ENCODE measurements at places on chromosomes 3 and 15.

- no peak for DNase-seq
Observed at GRCh38 chr15:67021455-67021854, 43.9 kb upstream of the SMAD3 start.

GRCh38 chr3:36166477-36166876 is 213.8 kb upstream of the STAC start:
- DNase-seq = no peak

- no peak for DNase-seq
Observed at GRCh38 chr15:70067681-70068080, 30.0 kb downstream of the TLE3 start.

DNA sequence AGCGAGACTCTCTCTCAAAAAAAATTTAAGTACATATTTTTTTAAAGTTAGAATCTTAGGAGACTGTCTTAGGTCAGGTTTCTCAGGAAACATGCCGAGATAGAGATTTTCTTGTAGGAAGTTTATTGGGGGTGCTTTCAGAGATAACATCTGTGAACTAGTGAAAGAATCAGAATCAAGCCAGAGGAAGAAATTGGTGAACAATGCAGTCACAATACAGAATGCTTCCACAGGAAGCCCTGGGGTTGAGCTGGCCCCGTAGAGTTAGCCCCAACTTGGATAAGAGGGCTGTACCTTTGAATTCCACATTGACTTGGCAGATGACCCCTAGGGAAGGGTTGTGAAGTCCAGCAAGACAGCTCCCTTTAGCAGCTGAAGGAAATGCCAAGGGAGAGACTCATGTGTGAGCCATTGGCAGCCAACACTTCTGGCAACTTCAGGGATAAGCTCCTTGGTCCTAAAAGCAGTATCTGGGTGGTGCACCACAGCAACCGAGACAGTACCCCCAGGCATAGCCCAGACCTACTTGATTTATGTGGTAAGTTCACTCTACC is 7.1 kb upstream of the PLCB2 start:
- no peak for DNase-seq

GRCh38 chr3:113607219-113607596 is 74.9 kb downstream of the SIDT1 start:
- no peak for DNase-seq

DNA sequence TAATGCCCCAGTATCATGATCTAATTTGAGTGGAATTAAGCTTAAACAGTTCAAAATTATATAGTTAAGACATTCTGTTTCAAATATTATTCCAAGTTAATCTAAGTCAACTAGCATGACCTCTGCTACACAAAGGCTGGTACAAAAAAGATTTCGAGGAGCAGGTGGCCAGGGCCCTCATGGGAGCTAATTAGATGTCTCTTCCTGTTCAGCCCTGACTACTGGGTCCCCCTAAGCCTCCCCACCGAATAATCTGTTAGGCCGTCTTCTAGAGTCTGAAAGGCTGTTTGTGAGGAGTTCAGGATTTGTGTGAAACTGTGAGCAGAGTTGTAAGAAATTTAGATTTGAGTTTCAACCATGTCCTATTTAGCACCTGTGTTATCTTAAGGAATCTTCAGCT is 75.4 kb downstream of the PPM1L start:
- no peak for DNase-seq

DNA sequence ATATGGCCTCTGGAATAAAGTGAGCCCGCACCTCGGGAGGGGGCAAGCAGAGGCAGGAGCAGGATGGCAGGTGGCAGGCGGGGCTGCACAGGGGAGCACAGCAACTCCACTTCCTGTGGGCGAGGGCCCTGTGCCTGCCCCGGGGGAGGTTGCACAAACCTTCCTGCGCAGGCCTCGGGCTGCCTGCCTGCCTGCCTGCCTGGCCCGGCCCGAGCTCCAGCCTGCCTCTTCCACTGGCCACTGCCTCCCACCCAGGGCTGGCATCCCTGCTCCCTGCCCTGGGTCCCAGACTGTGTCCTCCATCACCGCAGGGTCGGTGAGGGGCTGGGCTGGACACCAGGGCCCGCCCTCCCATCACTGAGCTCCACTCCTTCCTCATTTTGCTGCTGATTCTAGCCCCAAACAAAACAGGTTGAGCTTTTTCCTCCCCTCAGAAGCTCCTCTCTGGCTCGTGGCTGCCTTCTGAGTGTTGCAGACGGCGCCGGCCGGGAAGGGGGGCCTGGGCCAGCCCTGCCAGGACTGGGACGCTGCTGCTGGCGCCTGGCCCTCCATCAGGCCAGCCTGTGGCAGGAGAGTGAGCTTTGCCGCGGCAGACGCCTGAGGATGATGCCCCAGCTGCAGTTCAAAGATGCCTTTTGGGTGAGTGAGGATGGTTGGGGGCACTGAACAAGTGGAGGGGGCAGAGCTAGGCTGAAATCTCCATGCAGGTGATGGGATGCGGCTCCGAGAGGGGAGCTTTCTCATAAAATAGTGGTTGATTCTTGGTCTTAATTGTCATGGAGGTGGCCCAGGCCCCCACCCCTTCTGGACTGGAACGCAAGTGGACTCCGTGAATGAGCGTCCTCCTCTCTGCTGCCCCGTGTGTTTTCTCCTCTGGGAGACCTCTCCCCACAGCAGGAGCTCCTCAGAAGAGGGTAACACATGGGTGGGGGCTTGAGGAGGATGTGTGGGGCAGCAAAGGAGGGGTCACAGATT is at the start of gene PSTPIP1:
Gene PSTPIP1 (plus strand): TSS at position 156 of the 975 bp plus-strand sequence. CDS start 448 bp downstream, at position 604.
- DNase-seq = no peak

DNA sequence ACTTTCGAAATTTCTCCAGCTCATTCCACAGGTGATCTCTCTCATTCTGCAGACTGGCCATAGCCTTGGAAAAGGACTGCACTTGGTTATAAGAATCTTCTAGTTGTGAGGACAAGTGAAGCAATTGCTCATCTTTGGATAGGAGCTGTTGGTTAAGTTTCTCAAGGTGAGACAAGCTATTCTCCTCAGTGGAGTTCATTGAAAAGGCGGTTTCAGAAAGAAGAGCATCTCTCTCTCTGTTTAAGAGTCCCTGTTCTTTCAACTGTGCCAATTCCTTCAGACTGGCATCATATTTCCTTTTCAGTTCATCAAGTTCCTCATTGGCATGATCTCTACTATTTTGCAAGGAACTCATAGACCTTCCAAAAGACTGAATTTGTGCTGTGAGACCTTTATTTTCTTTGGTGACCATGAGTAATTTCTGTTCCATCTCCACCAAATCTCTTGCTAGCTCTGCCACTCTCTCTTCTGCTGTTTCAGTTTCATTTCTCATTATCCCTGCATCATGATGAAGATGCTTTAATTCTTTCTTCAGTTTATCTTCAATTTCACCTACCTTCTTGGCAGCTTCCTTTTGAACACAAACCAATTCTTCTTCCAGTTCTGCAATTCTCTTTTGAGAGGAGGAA is 30.2 kb upstream of the HCLS1 start:
- DNase-seq = no peak

DNA sequence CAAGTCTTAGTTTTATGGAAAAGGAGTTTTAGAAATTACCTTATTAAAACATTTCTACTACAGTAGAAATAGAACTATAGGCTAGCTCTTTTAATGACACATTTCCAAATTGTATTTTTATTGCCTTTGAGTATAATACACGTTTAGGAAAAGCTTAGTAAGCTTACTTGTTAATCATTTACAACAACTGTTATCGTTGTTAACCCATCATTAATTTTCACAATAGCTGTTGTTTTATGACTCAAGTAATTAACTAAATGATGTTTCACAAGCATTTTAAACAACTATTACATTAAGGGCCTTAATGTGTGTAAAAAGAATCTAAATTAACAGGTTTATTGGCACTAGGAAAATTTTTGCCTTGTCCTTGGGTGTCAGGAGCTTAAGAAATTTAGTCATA is 120.5 kb upstream of the THRB start:
- DNase-seq = no peak

- DNase-seq = no peak
Observed at GRCh38 chr3:72078676-72079368, 293.9 kb upstream of the PROK2 start.

DNA sequence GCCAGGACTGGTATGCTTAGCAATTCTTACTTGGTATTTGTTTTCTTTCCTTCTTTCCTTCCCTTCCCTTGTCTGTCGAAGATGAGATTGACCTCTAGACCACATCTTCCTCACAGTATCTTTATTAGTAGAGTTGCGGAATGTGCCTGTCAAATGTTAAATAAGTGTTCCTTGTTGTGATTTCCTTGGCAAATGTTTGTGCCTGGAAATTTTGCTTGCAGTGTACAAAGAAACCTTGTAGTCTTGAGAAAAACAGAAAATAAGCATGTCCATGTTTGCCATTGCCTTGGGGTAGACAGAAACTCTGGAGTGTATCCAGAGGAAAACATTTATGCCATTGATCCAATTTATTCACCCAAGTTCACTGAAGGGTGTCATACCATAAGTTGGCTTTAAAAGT is 79.5 kb upstream of the ZNF385D start:
- no peak for DNase-seq
